ENCODE measurements at places on chromosomes 11 and 22.

GRCh38 chr11:67056267-67057204 lies at the start of gene RHOD:
TSS of gene RHOD (plus strand) at chr11:67056847. CDS start at chr11:67056903, 56 bp downstream.
- no peak for DNase-seq

GRCh38 chr11:44271286-44271685 lies 38.7 kb downstream of the ALX4 start:
- no peak for DNase-seq

DNA sequence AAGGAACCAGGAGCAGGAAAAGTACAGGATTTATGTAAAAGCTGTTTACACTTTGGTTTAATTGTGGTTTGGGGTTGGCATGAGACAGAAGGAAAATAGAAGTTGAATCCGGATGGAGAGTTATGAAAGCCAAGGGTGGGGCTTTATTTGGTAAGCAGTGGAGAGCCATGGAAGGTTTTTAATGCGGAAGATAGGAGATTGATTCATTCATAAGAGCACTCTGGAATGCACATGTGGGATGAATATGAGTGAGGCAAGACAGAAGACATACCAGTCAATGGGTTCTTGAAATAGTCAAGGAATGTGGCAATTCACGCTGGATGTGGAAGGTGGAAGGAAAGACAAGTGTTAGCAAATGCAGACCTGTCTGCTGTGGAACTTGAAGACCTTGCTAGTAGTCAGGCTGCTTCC lies 9.3 kb upstream of the GLB1L3 start:
- DNase-seq: peak; percentile 86

DNA sequence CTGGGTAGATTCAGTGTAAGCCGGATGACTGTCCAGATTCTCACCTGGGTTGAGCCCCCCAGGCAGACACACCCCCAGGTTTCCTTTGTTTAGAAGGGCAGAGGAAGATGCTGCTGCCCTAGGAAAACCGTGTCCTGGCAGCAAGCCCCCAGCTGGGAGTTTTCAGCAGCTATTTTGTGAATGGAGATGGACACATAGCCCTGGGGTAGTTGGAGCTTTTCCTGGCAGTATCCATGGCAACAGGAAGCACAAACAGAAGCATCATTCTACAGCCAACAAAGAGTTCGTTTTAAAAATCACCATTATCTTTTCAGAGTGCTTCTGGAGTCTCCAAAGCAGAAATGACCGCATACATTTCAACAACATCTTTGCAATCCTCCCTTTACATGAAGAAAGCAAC lies 245.5 kb downstream of the BRD1 start:
- DNase-seq: no peak

DNA sequence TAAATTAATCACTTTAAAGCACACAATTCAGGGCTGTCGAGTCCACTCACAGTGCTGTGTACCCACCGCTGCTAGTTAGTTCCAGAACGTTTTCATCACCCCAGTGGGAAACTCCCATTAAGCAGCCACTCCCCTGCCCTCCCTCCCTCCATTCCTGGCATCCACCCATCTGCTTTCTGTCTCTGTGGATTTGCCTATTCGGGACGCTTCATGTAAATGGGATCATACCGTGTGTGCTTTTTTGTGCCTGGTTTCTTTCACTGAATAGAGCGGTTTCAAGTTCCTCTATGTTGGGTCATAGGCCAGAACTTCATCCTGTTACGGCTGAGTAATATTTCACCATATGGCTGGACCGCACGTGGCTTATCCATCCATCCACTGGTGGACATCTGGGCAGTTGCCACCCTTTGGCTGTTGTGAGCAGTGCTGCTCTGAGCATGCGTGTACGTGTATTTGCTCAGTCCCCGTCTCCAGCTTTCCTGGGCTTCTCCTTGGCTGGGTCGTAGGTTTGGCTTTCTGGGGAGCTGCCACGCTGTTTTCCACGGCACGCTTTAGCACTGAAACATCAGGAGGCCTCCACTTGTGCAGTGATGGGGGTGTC lies 30.1 kb downstream of the ARHGAP8 start:
- no peak for DNase-seq

DNA sequence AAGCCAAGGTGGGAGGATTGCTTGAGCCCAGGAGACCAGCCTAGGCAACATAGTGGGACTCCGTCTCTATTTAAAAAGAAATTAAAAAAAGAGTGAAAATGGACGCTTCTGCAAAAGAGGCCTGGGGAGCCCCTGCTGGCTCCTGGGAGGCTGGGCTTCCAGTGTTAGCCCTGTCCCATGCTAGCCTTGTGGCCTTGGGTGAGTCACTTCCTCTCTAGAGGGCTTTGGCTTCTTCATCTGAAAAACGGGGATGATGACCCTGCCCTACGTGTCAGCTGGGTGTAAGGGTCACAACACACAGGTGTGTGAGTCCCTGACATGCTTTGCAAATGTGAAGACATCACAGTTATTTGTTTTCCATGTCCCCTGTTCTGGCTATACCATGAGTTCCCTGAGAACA lies 32.8 kb downstream of the FAM227A start:
- DNase-seq: no peak

GRCh38 chr11:8258784-8259183 lies 4.9 kb downstream of the LMO1 start:
- peak; percentile 41 for DNase-seq

- DNase-seq: no peak
These were observed 17.3 kb downstream of the APOL2 start for GRCh38 chr22:36221799-36222751.

DNA sequence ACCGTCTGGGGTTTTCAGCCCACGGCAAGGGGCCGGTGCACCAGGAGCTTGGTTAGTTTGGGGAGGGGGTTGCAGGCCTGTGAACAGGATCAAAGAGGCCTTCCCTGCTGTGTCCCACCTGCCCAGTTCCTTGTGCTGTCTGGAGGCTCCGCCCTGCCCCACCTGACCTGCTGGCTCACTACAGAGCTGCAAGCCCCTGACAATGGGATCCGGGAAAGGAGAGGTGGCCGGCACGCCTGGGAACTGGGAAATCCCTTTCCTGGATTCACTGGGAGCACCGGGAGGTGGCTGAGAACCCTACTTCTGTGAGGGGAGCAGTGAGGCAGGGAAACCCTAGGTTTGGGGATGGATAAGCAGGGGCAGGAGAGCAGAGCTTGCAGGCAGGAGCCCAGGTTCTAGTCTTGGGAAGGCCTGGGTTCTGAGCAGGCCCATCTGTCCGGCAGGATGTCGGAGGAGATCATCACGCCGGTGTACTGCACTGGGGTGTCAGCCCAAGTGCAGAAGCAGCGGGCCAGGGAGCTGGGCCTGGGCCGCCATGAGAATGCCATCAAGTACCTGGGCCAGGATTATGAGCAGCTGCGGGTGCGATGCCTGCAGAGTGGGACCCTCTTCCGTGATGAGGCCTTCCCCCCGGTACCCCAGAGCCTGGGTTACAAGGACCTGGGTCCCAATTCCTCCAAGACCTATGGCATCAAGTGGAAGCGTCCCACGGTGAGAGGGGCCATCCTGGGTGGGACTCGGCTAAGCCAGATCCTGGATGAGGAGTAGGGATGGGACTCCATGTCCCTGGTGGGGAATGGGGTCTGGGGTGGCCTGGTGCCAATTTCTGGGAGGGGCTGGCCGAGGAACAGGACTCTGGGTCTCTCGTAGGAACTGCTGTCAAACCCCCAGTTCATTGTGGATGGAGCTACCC lies 786 bp downstream of the CAPN1 start:
- DNase-seq: peak; percentile 16

DNA sequence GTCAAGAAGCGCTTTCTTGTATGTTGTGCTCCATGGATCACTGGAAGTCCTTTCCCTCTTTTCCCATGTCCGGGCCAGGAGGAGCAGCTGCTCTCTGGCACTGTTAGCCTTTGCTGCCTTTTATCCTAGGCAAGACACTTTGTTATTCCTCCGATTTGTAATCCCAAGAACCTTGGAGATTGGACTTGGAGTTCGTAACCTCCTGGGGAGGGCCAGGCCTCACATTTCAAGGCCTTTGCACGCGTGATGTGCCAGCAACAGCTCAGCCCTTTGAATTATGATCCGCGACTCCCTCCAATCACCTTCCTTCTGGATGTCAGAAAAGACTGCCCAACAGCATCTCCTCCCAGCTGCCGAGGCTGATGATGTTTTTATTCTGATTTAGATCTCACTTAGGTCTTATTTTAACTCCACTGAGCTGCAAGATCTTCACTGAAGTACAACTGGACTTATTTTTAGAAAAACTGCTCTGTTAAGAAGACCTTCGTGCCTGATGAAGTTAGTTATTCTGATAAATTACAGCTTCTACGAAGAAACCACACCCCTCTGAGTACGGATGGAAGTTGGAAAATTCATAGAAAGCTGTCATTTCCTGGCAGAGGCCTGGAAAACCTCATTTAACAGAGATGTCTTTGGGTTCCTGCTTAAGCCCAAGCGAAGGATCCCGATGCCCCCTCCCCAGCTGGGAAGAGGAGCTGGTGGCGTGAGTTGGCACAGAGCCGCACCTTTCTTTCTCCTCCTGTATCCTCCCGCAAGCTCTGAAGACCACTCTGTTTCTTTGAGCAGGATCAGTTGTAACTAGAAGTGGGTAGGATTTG lies 62.4 kb downstream of the PARVB start:
- no peak for DNase-seq
